MCF 10A (cell line): ENCODE measurements at places on chromosomes 5 and 9. TPM values are rescaled to one million over a fixed set of nuclear protein-coding genes. Genes with fewer than 3 reads are reported as not detected.
A peak's percentile ranks its signal among the peaks of the same experiment; 100 is the strongest.

GRCh38 chr5:122172207-122172606 is 42.9 kb downstream of the ZNF474 start:
- no peaks in the 10 kb centered on the region for H3K27me3 ChIP-seq
- DNase-seq = no peak
- H3K27ac ChIP-seq = no peak overlapping the region
- no peaks in the 10 kb centered on the region for H3K36me3 ChIP-seq
- H3K4me1 ChIP-seq = peaks cover 6% of the 10 kb centered on the region

DNA sequence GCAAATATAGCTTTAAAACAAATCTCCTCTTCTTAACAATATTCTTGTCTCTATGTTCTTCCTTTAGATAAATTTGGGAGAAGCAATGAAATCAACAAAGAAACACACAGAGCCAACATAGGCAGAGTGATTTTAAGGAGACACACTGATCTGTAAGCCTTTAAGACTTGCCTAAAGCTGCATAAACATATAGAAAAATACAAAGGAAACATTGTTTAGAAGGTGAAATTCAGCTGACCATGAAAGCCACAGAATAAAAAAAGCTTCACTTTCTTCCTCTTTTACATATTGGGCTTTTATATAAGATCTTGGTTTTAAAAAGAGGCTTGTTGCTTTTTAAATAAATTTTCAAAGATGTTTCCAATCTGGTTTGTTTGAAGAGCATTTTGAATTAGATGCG is 1277.5 kb downstream of the EFNA5 start:
- no peaks in the 10 kb centered on the region for H3K27me3 ChIP-seq
- peaks cover 9% of the 10 kb centered on the region for H3K4me1 ChIP-seq
- H3K36me3 ChIP-seq = no peaks in the 10 kb centered on the region
- H3K27ac ChIP-seq = no peak overlapping the region

- no peaks in the 10 kb centered on the region for H3K27me3 ChIP-seq
- H3K36me3 ChIP-seq = peaks cover 7% of the 10 kb centered on the region
- H3K4me3 ChIP-seq = no peak overlapping the region
These were observed 3.4 kb upstream of the CEP72 start for GRCh38 chr5:608429-609370.

Gene ANKDD1B
- total RNA-seq = 0.68 and 1.2 TPM in 2 replicates

DNA sequence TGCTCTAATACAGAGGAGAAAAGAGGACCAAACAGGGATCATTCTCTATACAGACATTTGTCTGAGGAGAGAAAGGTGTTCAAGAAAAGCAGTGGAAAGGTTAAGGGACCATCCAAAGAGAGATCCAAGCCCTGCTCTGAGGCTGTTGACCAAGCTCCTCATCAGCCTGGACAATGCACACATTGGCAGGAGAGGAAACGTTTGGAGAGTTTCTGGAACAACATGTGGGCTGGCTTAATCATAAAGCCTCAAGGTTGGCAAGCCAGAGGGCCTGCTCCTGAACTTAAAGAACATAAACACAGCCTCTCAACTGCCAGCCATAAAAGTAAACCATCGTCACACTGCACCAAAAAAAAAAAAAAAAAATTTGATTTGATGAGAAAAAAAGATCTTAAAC is 184.4 kb upstream of the SLC12A2 start:
- H3K36me3 ChIP-seq = no peaks in the 10 kb centered on the region
- H3K4me3 ChIP-seq = no peak overlapping the region
- DNase-seq = no peak

Gene MAMDC4
- 11.8 and 14.1 TPM in 2 replicates for total RNA-seq

Gene ABL1
- 67.5 TPM in 2 replicates for total RNA-seq

Gene ZNG1F
- total RNA-seq = 17.4 and 30.5 TPM in 2 replicates

GRCh38 chr9:93169444-93169843 is 14.5 kb upstream of the WNK2 start:
- no peaks in the 10 kb centered on the region for H3K27me3 ChIP-seq
- no peak for DNase-seq
- H3K27ac ChIP-seq = no peak overlapping the region
- no peak overlapping the region for H3K4me3 ChIP-seq

DNA sequence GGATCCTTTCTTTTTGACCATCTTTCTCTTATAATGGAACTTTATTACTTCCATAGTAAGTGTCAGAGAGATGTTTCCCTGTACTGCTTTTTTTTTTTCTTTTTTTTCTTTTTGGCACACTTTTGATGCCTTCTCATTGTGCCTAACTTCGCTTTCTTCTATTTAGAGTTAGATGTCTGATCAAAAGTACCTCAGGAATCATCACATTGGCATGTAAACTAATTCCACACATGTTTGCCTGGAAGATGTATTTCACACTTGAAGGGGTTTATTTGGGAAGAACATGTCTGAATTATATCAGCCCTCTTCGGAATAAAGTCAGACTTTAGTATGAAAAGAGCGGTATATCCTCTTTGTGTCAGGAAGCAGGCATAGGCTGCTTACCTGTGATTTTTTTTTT is 35.1 kb downstream of the SMARCA2 start:
- peaks cover 10% of the 10 kb centered on the region for H3K36me3 ChIP-seq
- no peak overlapping the region for H3K4me3 ChIP-seq
- peaks cover 3% of the 10 kb centered on the region for H3K4me1 ChIP-seq
- no peak overlapping the region for H3K27ac ChIP-seq
- no peak for DNase-seq

DNA sequence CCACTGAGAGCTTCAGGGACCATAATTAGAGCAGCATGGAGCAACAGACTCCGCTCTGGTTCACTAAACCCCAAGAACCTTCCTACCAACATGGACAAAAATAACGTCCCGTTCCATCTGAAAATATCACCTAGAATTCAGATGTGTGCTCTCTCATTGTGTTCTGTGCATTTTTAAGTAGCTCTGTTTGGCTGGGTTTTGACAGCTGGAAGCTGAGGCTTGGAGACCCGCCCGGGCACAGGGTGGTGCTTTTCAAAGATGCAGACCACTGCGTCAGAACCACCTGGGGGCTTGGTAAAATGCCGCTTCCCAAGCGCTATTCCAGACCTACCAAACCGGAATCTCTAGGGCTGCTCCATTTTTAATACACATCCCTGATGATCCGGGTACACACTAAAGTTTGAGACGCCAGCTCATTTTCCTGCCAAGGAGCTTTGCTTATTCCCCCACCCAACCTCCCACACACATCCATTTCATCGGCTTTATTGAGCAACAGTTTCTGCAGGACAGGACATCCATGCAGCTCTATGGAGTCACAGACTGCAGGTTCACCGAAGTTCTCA is 104.8 kb downstream of the GABBR2 start:
- H3K36me3 ChIP-seq = no peaks in the 10 kb centered on the region
- peak; percentile 42 for DNase-seq
- peaks cover 11% of the 10 kb centered on the region for H3K27me3 ChIP-seq
- no peak overlapping the region for H3K27ac ChIP-seq
- H3K4me1 ChIP-seq = peaks cover 12% of the 10 kb centered on the region

Gene PRSS3
- total RNA-seq = 0.74 and 1.4 TPM in 2 replicates

GRCh38 chr5:59099270-59099994 is 516.6 kb downstream of the RAB3C start:
- peak; percentile 78 for DNase-seq
- H3K27me3 ChIP-seq = no peaks in the 10 kb centered on the region
- peaks cover 36% of the 10 kb centered on the region for H3K4me1 ChIP-seq

Gene TMEM215
- not detected in 2 replicates for total RNA-seq

DNA sequence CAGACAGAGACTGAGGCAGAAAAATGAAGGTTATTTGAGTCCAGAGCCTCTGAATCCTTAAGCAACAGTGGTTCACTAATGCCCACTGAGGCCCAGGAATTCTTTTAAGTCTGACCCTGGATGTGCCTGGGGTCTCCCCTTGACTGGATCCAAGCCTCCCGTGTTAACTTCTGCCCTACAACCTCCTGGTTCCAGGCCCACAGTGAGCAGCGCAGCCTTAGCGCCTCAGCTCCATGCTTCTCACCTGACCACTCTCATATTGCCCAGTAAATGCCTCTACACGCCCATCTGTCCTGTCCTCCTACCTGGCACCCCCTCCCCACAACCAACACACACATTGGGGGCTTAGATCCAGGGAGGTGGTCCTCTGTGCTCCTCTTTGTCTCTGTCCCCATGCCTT is 6.4 kb downstream of the IL3 start:
- H3K4me1 ChIP-seq = peaks cover 5% of the 10 kb centered on the region
- no peak overlapping the region for H3K4me3 ChIP-seq
- H3K27me3 ChIP-seq = no peaks in the 10 kb centered on the region
- no peak overlapping the region for H3K27ac ChIP-seq
- no peak for DNase-seq

- peaks cover 30% of the 10 kb centered on the region for H3K36me3 ChIP-seq
- peaks cover 29% of the 10 kb centered on the region for H3K4me1 ChIP-seq
- no peaks in the 10 kb centered on the region for H3K27me3 ChIP-seq
- no peak for DNase-seq
- peak overlapping the region; percentile 95 for H3K27ac ChIP-seq
These were observed 593 bp upstream of the ZBTB43 start for GRCh38 chr9:126804198-126804695.

DNA sequence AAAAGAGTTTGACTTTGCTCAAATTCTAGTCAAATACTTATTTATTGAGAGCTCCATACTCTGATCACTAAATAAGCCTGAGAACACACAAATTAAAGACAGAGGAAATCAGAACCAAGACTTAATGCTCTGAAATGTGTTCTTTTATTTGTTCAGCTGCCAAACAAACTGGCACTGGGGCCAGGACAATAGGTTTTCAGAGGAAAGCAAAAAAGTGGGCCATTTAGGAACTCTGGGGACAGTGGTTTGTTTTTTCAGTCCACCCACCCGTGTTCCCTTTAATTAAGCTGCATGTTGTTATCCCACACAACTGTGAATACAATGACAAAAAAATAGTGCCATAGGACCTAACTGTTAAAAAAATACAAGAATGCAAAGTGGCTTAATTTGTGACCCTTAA is 95.4 kb upstream of the RETREG1 start:
- H3K27ac ChIP-seq = no peak overlapping the region
- no peak for DNase-seq
- peaks cover 2% of the 10 kb centered on the region for H3K36me3 ChIP-seq
- H3K4me3 ChIP-seq = no peak overlapping the region
- no peaks in the 10 kb centered on the region for H3K27me3 ChIP-seq

DNA sequence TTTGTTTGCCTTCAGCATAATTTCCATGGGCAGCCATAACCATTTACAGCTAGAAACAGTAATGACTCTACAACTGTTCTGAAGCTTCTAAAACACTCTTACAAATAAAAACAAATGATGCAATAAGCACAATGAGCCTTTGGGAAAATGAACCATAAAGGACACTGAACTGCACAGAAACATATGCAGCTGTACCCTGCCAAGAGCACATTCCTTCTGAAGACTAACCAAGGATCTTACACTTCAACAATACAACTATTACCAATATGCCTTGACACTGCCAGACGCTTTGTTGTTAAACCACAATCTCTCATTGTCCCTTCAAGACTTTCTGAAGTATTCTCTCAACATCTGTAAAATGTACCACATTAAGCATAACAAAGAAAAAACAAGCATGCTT is 104.2 kb upstream of the HMHB1 start:
- no peak overlapping the region for H3K27ac ChIP-seq
- peak; percentile 13 for DNase-seq
- H3K36me3 ChIP-seq = no peaks in the 10 kb centered on the region

- peaks cover 5% of the 10 kb centered on the region for H3K4me1 ChIP-seq
- H3K27ac ChIP-seq = no peak overlapping the region
- no peak for DNase-seq
These were observed 41.6 kb downstream of the TSTD2 start for GRCh38 chr9:97591535-97591934.

GRCh38 chr9:89523948-89524347 is 26.0 kb upstream of the SEMA4D start:
- H3K36me3 ChIP-seq = peaks cover 5% of the 10 kb centered on the region
- no peak overlapping the region for H3K27ac ChIP-seq
- peaks cover 16% of the 10 kb centered on the region for H3K4me1 ChIP-seq
- DNase-seq = no peak

Gene LOX
- 7.1 and 10.7 TPM in 2 replicates for total RNA-seq

DNA sequence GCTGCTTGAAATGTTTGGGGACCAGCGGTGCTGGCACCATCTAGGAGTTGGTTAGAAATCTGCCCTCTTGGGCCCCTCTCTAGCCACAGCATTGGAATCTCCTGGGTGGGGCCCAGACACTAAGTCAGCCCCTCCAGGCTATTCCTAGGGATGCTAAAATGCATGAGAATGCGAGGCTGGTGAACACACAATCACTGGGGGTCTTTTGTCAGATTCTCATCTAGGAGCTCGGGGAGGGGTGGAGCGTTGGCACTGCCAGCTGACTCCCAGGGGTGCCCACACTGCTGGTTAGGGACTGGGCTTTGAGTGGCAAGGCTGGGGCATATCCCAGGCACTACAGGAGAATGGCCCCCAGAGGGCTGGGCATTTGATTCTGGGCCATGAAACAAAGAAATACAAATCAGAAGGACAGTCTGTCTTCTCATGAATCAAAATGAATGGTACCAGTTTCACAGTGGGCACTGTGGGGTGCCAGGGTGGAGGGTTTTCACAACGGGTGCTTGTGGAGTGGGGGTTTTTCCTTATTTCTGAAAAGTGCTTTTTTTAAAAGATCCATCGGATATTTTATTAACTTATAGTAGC is 127.8 kb upstream of the RAPGEF1 start:
- H3K4me1 ChIP-seq = no peaks in the 10 kb centered on the region
- no peaks in the 10 kb centered on the region for H3K27me3 ChIP-seq
- H3K36me3 ChIP-seq = peaks cover 17% of the 10 kb centered on the region

- no peak overlapping the region for H3K27ac ChIP-seq
- no peaks in the 10 kb centered on the region for H3K36me3 ChIP-seq
- no peak overlapping the region for H3K4me3 ChIP-seq
- no peak for DNase-seq
- H3K27me3 ChIP-seq = no peaks in the 10 kb centered on the region
These were observed 358.4 kb downstream of the ARRDC3 start for GRCh38 chr5:91024727-91025126.

Gene IQGAP2
- total RNA-seq = 0.93 and 1.5 TPM in 2 replicates

- DNase-seq = no peak
- no peak overlapping the region for H3K27ac ChIP-seq
- H3K36me3 ChIP-seq = no peaks in the 10 kb centered on the region
- H3K27me3 ChIP-seq = no peaks in the 10 kb centered on the region
These were observed 120.1 kb upstream of the PCA3 start for GRCh38 chr9:76644171-76644570.

Gene RASGRF2
- total RNA-seq = not detected in 2 replicates

DNA sequence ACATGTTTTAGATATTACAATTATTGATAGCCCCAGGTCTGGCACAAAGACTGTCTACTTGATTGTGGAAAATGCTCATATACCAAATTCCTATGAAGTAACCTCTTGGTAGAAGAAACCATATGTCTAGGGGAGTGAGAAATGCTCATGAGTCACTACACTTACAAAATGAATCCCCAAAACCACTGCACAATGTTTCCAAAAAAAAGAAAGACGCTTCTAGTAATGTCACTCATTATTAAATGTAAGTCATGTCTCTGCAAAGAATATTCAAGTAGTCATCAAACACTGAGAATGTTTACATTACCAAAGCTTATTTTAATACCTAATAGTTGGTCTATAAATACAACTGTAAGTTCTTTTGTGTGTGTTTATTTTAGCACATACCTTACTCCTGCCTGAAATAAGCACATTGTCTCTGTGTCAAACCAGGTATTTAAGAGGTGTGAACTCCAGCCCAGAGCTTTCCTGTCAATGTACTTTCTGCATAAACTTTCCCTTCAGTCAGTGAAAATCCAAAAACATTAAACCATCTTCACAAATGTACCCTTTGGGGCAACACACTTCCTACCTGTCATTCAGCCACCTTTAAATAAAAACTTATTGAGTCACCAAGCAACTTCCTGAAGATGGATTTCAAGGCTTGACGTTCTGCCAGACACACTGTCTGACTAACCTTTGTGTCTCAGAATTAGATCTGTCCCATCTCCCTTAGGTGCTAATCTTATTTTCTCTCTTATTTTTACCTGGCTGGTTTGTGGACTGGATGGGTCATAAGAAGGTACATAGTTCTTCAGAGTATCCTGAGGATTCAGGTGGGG is 194.0 kb downstream of the NFIB start:
- peak; percentile 72 for DNase-seq
- peaks cover 13% of the 10 kb centered on the region for H3K4me1 ChIP-seq
- H3K27ac ChIP-seq = peak overlapping the region; percentile 16
- peaks cover 80% of the 10 kb centered on the region for H3K36me3 ChIP-seq
- no peaks in the 10 kb centered on the region for H3K27me3 ChIP-seq
- H3K4me3 ChIP-seq = no peak overlapping the region
